Immature natural killer cell (primary cell): ENCODE measurements at places on chromosomes 7 and 10. TPM values are rescaled to one million over a fixed set of nuclear protein-coding genes. Genes with fewer than 3 reads are reported as not detected.

- no peak for DNase-seq
These were observed 132.1 kb downstream of the EGFR start for GRCh38 chr7:55150709-55151451.

DNA sequence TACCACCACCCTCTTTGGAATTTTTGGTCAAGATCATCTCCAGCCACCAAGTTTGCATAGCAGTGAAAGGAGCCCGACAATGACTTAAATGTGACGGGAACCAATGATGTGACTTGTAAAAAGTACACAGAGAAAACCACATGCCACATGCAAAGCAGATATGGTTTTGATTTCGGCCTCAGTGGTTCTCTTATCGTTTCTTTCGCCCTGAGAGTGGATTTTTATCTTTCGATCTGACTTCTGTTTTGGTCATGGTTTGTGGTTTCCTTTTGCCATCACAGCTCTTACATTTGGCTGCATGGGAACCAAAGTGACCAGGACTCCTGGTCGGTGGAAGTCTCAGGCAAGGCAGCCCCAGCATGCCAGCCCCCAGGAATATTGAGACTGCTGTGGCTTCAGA lies 31.5 kb downstream of the TCF7L2 start:
- peak; percentile 29 for DNase-seq

TMEM26 gene
- not detected for polyA plus RNA-seq

CFAP46 gene
- polyA plus RNA-seq: not detected
